Fibroblast of villous mesenchyme (primary cell): ENCODE measurements at places on chromosomes 5 and 9. TPM values are rescaled to one million over a fixed set of nuclear protein-coding genes. Genes with fewer than 3 reads are reported as not detected.

The DND1 gene
- total RNA-seq = 0.32 TPM in 1 of 2 replicates, not detected in the other

The GALNT12 gene
- 1.3 and 4.5 TPM in 2 replicates for total RNA-seq

The SWI5 gene
- 26.7 and 31.1 TPM in 2 replicates for total RNA-seq

The USP20 gene
- 7.7 and 10.4 TPM in 2 replicates for total RNA-seq

The GRXCR2 gene
- total RNA-seq = not detected in 2 replicates
